ENCODE measurements at places on chromosomes 6 and 20. TPM values are rescaled to one million over a fixed set of nuclear protein-coding genes. Genes with fewer than 3 reads are reported as not detected.

DNA sequence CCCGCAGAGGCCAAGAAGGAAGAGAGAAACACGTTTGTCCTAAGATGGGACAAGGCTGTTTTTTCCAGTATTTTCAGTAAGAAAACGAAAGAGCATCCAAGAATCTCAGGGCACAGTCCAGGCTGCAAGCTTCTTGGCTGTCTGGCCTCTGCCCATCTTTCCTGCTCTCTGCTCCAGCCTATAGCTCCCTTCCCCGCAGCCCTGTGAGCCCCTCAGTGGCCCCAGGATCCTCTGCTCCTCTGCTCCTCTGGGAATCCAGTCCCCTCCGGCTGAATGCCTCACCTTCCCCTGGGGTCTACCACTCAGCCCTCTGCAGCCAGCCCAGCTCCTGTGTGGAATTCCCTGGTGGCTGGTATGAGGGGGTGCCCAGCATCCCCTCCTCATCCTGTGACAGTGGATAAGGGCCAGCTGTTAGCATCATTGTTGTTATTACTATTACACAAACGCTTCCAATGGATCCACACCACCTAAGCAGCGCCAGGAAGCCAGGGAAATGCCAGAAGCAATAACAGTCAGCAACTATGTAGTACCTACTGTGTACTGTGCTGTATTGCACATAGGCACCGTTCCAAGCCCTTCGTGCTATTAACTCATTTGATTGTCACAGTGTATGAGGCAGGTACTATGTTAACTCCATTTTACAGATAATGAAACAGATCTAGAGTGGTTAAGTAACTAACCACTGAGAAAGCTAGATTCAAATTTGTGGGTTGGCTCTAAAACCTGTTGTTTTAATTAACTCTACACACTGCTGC lies 60.3 kb upstream of the PTPN1 start:
- no peak for DNase-seq

Gene SIRPB1
- total RNA-seq, result 4.7 TPM

- no peak for DNase-seq
Measured at GRCh38 chr20:57568088-57568896, 7.4 kb downstream of the PCK1 start.

- no peak for DNase-seq
Measured at GRCh38 chr20:57289391-57290177, 23.1 kb upstream of the BMP7 start.

Gene RIPOR2
- 432 TPM for total RNA-seq

Gene TNXB
- 22.4 TPM for total RNA-seq

DNA sequence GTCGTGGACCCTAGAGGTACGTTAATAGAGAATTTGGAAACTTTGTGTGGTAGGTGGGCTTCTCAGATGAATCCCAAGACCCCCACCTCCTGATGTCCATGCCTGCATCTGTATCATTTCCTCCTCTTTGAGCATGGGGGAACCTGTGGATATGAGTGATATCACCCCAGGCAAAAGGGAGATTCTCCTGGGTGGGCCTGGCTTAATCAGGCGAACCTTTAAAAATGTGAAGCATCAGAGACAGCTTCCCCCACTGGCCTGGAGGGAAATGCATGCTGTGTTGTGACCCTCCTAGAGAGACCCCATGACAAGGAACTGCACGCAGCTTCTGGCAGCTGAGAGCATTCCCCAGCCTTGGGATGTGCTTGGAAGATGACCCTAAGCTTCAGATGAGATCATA lies 180.9 kb downstream of the MBOAT1 start:
- no peak for DNase-seq

Gene POPDC3
- not detected for total RNA-seq

DNA sequence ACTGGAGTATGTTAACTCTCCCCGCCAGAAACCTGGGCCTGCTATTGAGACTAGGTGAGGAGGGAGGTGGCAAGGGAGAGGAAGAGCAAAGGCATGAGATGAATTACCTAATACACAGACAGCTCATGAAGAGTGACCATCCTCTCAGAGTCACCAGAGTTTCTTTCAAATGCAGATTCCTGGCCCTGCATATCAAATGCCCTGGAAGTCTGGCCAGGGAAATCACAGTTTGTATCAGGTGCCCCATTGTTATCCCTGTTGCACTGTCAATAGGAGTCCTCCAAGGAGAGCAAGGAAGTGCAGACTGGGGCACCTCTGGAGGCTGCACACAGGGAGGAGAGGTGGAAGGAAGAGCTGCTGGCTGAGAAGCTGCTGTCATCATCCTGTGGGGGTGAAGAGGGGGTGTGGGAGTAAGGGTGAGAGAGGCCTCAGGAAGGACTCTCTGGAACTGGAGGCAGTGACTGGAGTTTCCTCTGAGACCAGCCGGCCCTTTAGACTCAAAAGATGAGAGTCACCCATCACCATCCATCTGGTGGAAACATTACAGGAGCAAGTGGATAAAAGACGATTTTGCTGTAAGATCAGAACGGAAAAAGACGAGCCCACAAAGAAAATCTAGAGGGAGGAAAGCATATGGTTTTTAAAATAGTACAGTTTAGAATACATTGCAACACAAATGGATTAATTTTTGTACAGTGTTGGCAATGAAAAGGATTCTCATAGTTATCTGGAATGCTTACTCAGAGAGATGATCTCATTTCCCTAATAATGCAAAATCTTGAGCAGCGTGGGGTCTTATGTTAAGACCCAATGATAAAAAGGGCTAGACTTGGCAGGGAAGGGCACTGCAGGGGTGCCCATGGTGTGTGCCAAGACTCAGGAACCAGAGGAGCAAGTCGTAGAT lies 268.1 kb downstream of the UST start:
- no peak for DNase-seq

GRCh38 chr20:12936020-12936419 lies 72.8 kb upstream of the SPTLC3 start:
- no peak for DNase-seq

- no peak for DNase-seq
Measured at GRCh38 chr6:131657630-131658111, 20.6 kb downstream of the ENPP3 start.

DNA sequence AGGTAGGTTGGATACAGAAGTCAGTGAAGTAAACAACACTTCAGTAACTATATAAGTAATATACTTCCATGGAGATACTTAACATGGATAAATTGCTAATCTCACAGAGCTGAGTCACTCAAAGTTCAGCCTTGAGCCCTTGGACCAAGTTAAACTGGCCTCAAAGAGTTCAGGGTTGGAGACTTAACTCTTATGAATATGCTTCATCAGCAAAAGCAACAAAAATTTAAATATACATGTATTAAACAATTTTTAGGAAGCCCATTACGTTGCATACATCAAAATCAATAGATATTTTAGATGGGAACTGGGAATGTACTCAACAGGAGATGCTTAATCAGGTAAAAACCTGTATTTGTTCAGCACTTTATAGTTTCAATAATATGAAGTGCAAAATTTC lies 12.2 kb downstream of the MTCL3 start:
- no peak for DNase-seq

- no peak for DNase-seq
Measured at GRCh38 chr6:410555-411395, 19.2 kb downstream of the IRF4 start.

DNA sequence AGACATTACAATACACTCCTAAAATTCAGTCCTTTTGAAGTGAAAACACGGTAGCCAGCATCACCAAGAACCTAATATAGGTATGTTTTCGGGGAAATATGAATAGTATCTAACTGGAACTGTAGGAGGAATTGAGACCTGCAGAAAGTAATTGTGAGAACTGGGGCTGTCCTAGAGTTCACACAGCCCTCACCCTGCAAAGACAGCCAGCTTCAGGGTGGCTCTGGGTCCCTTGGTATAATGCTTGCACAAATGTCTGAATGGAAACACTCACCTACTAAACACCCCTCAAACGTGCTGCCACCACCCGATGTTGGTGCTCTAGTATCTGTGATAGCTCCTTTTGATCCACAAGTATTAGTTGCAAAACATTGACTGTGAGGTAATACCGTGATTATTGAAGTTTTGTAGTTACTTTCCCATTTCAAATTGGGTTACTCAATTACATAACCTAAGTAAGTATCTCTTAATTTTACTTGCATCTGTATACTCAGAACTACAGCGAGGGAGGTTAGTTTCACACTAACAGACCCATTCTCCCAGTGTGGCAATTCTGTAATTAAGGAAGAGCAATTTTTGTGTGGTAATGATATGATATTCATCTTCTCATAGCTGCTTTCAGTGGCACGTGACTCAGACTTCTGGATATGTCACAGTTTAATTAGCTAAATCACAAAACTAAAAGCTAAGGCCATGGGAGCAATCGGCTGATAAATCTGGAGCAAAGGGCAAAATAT lies 129.5 kb downstream of the INSM1 start:
- DNase-seq, result no peak

DNA sequence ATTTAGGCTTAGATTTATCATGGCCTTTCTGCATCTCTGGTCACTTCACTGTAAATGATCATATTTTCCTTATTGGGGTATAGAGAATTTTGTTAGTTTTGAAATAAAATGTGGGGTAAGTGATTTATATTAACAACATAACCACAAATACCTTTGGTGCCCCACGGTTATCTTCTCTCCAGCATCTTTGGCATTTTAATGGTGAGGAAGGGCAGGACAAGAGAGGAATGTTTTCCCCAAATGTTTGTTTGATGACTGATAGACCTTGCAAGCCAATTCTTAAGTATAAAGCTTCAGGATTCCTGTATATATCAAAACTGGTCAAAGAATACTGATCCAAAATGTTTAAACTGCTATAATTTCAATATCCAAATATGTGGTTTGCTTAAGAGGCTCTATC lies 171.6 kb upstream of the SMLR1 start:
- DNase-seq, result no peak

Gene SUPT3H
- 11.8 TPM for total RNA-seq

GRCh38 chr6:47502920-47503319 lies 25.3 kb downstream of the CD2AP start:
- DNase-seq, result no peak

GRCh38 chr6:25556516-25556915 lies 95.5 kb upstream of the SCGN start:
- DNase-seq, result peak; percentile 61

Gene TCF15
- not detected for total RNA-seq

DNA sequence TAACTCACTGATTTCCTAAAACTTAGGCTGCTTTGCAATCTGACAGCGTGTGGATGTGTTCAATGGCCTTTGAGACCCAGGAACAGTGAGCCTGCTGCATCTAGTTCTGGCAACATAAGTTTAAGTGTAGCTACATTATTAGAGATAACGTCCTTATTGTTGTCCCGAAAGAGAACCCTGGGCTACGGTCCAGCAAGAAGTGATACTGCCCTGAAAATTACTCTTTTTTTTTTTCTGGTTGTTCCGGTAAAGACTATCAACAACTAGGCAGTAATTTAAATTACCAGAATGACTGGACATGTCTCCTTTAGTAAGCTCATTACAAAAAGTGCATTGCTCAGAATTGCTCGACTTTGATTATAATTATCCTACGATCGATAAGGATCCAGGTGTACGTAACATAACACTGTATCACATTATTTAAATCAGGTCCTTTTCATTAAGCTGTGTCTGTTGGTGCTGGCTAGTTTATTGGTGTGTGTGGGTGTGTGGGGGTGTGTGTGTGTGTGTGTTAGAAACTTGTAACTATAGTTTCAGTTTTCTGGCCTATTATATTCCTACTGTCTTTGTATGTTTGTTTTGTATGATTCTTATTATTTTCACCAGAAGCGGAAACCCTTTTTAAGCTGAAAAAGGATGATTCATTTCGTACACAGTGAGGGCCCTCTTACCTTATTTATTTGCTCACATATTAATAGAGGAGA lies 3.0 kb downstream of the TSHZ2 start:
- DNase-seq, result peak; percentile 48

DNA sequence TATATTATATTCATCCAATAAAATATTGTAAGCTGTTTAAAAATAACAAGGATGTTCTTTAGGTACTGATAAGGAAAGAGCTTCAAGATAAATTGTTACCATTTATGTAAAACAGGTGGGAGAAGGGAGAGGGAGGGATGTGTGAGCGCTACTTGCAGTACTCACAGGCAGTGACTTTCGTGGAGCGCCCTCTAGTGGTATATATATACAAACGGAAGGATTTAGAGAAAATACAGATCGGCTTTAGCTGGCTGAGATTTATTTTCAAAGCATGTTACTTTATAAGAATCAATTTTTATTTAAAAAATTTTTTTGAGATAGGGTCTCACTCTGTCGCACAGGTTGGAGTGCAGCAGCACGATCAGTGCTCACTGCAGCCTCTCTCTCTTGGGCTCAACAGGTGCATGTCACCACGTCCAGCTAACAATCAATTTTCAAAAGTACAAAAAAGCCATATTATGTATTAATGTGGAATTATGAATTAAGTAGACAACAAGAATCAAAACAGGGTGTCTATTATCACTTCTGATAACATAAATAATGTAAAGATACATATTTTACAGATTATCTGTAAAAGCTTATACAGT lies 3.3 kb upstream of the MOG start:
- DNase-seq, result peak; percentile 55

Gene EMILIN3
- not detected for total RNA-seq

DNA sequence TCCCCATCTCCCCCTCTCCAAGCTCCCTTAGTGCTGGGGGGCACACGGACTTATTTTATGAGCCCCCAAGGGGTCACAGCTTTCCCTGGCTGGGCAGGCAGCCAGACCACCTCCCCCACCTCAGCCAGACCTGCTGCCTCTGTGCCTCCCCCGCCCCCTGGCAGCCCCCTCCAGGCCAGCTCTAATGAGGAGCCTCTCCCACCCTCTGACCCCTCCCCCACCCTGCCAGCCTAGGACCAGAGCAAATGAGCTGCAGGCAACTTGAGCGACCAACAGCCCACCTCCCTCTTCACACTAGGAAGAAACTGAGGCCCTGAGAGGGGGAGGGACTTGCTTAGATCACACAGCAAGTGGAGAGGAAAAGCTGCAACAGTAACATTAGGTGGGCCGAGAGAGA lies 1.9 kb downstream of the GDF5 start:
- no peak for DNase-seq

DNA sequence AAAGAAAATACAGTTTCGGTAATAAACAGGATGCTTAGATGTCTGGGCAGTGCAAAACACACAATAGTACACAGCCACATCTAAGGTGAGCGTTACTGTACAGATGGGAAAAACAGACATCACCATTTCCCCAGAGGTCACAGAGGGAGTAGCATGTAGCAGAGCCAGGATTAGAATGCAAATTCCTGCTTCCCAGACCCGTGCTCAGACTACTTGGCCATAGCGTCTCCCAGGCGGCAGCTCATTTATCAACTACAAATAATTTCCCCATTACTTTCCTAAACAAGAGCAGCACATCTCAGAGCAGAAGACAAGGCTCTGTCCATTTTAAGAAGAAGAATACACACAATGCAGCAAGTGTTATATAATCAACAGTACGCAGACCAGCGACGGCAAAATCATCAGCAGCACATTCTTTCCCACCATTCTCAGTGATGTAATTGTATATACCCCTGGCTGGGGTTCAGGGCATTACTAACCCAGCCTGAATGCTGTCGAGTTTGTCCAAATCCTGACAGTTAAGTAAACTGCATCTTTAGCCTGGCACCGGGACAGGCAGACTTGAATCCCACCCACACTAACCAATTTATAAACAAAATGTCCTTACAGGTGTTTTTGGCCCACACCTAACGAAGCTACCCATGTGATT lies 61.9 kb downstream of the CNKSR3 start:
- no peak for DNase-seq

DNA sequence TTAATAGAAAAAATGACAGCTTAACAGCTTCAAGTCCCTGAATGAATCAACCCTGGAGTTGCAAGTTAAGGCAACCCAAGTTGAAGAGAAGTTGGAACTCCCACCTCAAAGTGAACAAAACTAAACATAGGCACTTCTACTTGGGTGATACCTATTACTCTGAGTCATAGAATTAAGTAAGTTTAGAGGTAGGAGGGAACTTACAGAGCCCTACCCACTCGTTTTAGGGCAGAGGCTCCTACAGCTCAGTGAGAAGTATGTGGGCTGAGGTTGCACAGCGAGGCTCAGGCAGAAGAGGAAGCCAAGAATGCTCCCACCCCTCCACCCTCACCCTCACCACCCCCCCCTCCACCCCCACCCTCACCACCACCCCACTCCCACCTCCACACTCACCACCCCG lies 42.2 kb downstream of the NFATC2 start:
- peak; percentile 64 for DNase-seq
